Stimulated activated CD8-positive, alpha-beta memory T cell treated with anti-CD3 and anti-CD28 coated beads, Interleukin-12 subunit alpha, Interleukin-12 subunit beta, amount 100 ng/mL, for 4 hours (primary cell): ENCODE measurements at places on chromosomes 3 and 15.

DNA sequence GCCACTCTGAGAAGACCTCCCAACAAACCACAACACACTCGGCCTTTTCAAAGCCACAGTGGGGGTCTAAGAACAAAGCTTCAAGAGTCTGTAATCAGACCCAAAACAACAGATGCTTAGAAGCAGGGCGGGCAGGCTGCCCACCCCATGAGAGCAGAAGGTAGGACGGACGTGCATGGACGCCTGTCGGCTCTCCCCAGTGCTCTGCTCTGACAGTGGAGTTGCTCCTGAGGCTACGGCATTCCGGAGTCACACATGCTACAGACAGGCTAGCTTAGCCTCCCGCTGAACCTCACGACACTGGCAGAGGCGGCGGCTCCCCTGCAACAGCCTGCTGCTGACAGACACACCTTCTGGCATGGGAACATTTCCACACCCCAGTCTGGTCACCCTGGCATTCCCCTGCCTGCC, 33.5 kb downstream of the SLCO2A1 start:
- DNase-seq: no peak

DNA sequence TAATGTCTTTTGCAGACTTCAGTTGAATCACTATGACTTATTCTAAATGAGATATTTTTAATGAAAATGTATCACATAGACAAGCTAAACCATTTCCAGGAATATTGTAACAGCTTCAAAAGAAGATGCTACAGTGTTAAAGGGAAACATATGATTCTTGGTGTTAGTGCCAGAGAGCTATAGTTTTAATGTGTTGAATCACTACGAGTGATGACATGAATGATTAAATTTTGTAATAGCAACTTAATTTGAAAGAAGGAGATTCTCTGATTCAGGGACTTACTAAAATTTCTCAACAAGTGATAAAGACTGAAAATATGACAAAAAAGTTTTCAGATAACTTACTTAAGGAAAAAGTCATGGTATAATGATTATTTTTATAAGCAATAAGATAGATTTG, 267.3 kb upstream of the SLITRK3 start:
- DNase-seq: no peak

DNA sequence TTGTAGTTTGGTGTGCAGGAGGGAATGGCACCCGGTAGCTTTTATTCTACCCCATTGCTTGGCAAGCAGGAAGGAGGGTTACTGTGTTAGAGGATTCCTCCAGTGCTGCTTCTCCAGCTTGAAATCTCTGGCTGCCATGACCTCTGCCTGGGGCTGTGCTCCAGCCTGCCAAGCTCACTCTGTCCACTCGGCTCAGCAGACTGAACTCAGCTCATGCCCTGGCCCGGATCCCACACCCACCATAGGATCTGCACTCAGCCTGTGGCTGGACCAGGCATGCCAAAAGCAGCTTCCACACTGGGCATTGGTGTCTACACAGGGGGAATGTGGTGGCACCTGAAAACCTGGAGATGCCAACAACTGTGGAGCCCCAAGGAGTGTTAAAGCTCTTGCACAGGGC, 26.3 kb downstream of the CLDN16 start:
- DNase-seq: no peak

DNA sequence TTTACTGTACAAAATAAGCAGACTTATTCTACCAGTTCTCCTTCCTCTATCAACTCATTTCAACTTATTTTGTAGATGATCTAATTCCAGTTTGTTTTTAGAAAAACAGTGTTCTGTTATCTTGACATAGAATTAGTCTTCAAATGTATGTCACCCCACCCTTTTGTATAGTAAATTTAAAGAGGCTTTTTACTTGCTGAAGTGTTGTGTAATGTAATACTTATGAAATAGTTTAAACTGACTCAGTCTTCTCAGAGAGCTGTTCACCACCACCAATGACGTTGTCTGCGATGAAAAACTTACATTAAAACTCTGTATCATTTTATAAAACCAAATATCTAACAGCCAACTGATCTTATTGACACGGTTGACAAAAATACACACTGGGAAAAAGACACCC, 82.9 kb downstream of the RAP2B start:
- DNase-seq: no peak
